Gastroesophageal sphincter (tissue), 4 donors: ENCODE measurements at places on chromosomes 12 and 14.

- ATAC-seq = no peak
Observed at GRCh38 chr12:89825591-89826449, 117.2 kb upstream of the ATP2B1 start.

DNA sequence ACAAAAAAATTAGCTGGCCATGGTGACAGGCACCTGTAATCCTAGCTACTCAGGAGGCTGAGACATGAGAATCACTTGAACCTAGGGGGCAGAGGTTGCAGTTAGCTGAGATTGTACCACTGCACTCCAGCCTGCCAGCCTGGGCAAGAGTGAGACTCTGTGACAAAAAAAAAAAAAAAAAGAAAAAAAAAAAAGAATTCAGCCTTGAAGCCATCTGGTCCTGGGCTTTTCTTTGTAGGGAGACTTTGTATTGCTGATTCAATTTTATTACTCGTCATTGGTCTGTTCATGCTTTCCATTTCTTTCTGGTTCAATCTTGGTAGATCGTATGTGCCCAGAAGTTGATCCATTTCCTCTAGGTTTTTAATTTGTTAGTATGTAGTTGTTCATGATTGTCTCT lies 243.1 kb downstream of the RAD51B start:
- ATAC-seq = no peak

- no peak for ATAC-seq
Observed at GRCh38 chr12:44929236-44929885, 53.2 kb upstream of the NELL2 start.

DNA sequence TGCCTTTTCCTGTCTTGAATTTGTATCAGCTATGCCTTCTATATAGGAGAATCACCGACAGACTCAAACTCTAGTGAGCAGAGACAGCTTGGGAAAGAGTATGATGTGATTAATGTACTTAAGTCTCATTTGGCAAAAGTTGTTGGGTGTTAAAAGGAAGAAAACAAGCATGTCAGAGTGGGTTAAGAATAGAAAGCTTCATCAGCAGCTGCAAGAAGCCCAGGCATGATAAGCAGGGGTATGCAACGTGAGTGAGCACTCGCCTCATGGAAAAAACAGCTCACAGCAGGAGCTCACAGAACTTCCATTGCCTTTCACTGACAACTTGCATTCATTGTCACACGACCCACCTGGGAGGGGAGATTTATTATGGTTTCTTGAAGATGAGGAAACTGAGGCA lies 35.9 kb upstream of the WNK1 start:
- ATAC-seq = no peak

DNA sequence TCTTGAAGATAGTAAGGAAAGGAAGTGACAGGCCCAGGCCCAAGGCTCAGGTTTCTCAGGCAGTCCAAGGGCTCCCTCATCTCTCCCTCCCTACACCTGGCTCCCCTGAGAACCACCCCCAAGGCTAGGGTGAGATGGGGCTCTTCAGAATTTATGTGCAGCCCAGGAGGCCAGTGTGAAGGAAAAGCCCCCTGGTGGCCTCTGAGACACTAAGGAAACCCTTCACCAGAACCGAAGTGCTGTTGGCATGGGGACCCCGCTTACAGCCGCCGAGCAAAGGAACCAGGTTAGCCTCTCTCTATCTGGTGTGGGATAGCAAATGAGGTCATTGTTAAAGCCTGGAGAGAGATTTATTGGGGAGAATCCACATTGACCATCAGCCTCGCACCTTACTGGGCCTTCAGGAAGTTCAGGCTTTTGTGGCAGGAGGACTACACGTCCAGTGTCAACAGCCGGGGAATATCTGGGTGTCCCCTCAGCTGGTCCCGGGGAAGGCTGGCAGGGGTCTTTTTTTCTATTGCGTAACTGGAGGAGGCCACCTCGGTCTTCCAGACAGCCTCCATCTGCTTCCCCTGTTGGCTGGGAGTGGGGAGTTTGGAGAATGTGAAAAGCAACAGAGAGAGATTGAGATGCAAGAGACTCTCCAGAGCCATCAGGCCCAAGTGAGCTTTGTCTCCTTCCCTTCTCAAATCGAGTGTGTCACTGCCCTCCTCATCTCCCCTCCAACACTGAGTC lies 18.1 kb downstream of the FAM186B start:
- ATAC-seq = no peak

- no peak for ATAC-seq
Observed at GRCh38 chr12:96343347-96343954, 56.8 kb downstream of the CDK17 start.

DNA sequence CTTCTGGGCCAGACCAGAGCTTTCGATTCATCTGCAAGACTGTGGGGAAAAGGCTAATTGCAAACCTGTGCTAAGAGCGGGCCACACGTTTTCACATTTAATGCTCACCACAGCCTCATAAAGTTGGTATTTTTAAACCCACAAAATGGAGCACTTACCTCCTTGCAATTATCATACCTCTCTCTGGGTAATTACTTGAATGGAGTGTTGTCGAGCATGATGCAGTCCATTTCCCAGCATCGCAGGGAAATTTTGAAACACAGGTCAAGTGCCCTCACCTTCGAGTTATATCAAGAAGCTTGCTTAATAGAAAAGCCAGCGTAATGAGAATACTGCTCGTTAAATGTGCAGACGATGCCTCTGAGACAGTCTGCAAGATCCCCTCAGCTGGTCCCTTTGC lies 8.8 kb upstream of the IFI27L2 start:
- no peak for ATAC-seq

DNA sequence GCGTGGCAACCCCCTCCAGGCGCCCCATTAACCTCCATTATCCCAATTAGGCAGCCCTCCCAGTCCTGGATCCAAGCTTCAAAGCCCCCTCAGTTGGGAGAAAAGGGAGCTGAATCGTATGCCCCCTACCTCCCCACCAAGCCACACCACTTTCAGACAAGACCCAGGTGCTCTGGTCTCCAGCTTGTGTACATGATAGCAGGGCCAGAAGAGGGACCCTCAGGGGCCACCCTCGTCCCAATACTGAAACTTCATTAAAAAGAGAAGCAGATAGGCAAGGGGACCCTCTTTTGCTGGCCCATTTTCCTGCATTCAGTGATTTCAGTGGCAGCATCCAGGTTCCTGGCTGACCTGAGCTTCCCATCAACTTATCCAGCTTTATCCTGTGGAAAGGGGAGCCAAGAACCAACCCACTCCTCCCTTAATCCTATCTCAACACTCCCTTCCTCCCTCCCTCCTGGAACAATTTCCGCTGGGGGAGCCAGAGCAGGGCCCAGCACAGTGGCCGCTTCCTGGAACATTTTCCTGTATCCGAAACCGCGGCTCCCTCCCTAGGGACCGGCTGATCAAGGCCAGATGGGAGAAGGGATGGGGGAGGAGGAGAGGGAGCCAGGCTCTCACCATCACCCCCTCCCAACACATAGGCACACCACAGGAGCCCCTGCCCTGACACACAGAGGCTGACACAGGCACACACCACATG lies 9.5 kb upstream of the SP7 start:
- ATAC-seq = peak; percentile 33
